ENCODE measurements at places on chromosomes 2 and 18.
A peak's percentile ranks its signal among the peaks of the same experiment; 100 is the strongest.

DNA sequence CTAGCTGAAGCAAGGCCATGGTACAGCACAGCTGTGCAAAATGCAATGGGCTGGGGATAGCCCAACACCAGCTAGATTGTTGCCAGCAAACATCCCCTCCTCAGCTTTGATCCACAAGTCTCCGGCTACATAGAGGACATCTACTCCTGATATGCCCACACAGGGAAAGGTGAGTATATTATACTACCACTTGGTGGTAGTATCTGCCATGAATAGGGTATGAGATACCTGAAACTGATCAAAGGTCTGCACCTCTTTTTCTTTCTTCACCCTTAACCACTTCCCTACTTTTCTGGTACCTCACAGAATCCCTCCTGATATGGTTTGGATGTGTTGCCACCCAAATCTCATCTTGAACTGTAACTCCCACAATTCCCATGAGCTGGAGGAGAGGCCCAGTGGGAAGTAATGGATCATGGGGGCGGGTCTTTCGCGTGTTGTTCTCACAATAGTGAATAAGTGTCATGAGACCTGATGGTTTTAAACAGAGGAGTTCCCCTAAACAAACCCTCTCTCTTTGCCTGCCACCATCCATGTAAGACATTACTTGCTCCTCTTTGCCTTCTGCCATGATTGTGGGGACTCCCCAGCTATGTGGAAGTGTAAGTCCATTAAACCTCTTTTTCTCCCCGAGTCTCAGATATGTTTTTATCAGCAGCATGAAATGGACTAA lies 279.6 kb downstream of the TXNL1 start:
- no peak for DNase-seq

GRCh38 chr2:99619151-99619550 lies 129.3 kb upstream of the REV1 start:
- DNase-seq, result no peak

DNA sequence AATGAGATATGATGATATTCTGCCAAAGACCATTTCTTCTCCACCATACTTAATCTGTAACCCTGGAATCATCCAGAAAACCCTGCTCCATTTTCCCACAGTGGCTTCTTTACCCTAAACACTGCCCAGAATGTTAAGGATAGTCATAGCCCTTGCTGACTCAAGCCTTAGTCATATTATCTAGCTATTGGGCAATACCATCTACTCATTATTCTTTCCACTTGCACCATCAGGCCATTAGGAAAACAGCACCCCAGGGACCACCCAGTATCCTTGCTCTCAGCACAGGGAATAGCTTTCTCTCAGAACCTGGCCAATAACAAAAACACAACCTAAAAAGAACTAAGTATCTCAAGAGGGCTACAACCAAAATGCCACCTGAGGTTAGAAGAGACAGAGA lies 445.7 kb upstream of the SLC14A2 start:
- DNase-seq, result no peak

DNA sequence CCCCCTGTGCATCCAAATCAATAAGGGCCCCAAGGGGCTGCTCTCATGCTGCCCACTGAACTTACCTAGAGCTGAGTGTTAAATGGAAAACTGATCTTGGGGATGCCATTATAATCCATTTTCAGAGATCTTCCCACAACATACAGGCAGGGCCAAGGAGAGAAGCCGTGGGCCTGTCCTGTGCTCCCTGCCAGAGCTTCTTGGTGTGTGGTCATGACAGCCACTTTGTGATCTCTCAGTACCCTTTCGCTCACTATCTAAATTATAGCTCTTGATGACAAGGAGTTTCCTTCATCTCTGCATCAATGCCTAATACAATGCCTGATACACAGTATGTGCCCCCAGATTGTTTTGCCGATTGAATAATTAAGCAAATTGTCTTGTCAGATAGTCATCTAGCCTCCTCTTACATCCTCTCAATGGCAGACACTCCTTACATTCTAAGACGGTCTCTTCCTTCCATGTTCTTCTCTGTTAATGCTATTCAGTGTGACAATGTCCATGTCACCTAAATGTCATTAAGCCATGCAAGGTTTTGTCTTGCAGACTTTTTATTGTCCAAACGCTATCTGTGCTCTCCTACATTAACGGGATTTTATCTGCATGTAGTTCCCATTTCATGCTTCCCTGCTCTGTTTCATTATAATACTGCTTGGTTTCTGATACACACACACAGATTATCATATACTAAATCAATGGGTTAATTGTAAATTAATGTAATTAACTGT lies 5.9 kb downstream of the CSRNP3 start:
- no peak for DNase-seq

- DNase-seq, result no peak
These were observed 188.7 kb downstream of the MBD5 start for GRCh38 chr2:148209603-148210002.

GRCh38 chr2:234763002-234763873 lies 188.6 kb upstream of the SH3BP4 start:
- DNase-seq, result no peak

DNA sequence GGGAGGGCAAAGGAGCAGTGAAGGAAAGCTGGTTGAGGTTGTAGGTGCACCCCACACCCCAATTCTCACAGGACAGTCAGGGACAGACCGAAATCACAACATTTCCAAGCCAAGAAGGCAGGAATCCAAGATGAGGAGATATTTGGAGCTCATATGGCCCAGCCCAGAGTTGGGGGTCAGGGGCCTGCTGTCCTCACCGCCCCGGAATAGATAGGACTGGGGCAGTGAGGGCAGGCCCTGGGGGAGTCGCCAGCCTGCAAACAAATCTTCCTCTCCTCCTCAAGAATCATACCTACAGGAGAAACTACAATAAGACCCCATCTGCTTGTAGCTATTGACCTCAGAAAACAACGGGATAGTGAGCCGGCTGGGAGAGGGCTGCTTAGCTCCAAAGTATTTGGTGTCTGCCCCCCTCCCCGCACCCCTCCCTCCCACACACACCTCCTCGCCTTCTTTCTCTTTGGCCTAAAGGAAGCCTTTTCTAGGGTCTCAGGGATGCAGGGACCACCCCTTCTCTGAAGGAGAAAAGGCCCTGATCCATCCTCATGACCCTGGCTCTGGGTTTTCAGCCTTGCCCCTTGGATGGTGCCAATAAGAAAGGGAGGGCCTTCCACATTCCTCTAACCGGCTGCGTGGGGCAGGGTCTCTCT lies 3.8 kb downstream of the EN1 start:
- DNase-seq, result no peak

- DNase-seq, result no peak
These were observed 161.0 kb downstream of the TWIST2 start for GRCh38 chr2:239008677-239009588.

GRCh38 chr18:63477200-63477599 lies 442 bp downstream of the SERPINB5 start:
- DNase-seq, result no peak

DNA sequence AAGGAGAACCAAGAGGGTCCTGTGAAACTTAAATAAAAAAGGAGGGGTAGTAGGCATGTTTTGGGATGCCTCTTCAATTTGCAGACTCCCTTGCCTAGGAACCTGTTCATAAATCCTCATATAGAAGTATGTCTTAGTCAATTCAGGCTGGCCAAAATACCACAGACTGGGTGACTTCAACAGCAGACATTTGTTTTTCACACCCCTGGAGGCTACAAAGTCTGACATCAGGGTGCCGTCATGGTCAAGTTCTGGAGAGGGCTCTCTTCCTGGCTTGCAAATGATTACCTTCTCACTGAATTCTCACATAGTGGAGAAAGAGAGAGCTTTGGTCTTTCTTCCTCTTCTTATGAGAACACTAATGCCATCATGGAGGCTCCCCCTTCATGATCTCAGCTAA lies 4.1 kb upstream of the TCF4 start:
- no peak for DNase-seq

- DNase-seq, result no peak
These were observed 238.8 kb downstream of the IKZF2 start for GRCh38 chr2:212912445-212913103.

DNA sequence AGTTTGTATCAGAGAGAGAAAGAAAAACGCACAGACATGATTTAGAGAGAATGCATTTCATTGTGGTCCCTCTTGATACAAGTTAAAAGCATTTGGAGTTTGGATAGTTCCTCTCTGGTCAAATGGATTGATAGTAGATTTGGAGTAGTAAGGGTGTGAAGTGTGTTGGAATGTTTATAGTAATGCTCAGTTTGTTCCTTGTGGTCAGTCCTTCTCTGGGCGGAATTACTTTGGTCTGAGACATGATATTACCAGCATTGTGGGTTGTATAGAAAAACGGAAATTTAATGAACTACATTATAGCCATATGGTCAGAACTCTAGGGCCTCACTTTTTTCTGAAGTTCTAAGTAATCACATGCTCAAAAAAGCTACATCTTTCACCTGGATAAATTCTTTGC lies 178.9 kb downstream of the AGAP1 start:
- DNase-seq, result no peak

DNA sequence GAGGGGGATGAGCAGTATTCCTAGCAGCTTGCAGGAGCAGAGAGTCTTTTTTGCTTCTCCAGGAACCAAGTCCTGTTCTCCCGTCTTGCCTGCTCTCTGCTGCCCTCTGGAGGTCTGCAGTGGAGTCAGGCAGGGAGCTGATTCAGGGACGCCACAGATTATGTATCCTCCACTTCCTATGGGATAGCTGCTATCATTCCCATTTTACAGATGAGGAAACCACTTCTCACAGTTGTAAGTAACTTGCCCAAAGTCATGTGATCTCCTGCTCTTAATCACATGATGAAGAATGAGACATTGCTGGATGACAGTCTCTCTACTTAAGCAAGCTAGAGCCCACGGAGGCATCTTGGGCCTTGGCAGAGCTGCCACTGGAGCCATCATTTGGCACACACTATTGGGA lies 8.3 kb downstream of the SLC4A5 start:
- DNase-seq, result peak; percentile 30

DNA sequence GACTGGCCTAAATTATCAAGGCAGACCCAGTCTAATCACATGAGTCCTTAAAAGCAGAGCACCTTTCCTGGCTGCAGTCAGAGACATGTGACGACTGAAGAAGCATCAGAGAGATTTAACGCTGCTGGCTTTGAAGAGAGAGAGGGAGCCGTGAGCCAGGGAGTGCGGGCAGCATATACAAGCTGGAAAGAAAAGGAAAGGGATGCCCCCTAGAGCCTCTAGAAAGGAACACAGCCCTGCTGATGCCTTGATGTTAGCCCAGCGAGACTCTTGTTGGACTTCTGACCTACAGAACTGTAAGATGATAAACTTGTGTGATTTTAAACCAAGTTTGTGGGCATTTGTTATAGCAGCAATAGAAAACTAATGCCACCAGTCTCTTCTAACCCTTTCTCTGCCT lies 58.1 kb downstream of the HEATR5B start:
- DNase-seq, result no peak

DNA sequence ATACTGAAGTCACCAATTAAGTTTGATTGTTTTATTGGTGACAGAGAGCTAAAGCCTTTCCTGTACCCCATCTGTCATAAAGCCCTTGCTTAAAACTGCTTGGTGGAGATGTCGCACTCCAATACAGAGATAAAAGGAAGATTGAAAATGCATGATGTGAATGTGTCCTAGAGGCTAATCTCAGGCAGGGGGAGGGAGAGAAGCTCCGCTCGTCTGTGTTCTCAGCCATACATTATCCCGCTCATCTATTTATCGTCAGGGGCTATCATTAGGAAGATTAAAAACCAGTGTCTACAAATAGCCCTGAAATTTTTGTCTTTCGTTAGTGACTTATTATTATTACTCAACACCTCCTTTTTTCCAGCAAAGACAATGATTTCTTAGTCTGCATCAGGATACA lies 110.3 kb downstream of the CMPK2 start:
- no peak for DNase-seq

- DNase-seq, result no peak
These were observed 3.1 kb upstream of the PRKAG3 start for GRCh38 chr2:218834685-218835084.

DNA sequence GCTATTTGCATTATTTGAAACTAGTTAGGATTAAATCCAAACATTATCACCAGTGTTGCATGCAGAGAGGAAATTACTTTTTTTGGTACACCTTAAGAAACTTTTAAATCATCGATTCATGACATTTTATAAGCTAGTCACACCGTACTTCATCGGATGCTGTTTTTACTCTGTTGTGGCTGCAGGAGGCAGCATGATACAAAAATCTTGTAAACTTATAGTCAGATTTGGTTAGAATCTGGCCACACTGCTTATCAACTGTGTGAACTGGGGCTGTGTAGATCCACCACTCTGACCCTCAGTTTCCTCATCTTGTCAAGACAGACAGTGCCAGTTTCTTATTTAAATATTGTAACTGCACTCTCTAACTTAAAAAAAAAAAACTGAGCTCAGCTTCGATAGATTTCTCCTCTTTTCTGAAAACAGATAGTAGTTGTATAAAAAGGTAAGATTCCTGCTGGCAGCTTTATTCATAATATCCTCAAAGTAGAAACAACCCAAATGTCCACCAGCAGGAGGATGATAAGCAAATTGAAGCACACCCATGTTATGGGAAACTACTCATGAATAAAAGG lies 77.8 kb downstream of the RAPGEF4 start:
- no peak for DNase-seq

DNA sequence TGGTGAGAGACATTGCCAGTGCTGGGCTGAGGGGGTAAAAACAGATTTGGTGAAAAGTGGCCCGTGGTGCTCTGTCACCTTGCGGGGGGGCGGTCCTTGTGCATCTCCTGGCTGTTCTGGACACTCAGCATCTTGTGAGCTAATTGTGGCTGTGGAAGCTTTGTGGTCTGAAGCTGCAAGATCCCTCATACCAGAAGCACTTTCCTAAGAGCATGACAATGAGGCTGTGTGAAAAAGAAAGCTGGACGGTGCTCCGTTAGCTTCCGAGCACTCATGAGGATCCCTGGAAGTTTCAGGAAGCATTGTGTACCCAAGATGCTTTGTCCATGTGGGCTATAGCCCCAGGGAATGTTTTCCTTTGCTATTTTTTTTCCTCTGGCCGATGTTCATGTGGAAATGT lies 74.5 kb downstream of the CABLES1 start:
- DNase-seq, result no peak

GRCh38 chr2:61807036-61807757 lies 46.7 kb downstream of the FAM161A start:
- no peak for DNase-seq

- DNase-seq, result no peak
These were observed 41.0 kb downstream of the SP110 start for GRCh38 chr2:230178546-230179485.

DNA sequence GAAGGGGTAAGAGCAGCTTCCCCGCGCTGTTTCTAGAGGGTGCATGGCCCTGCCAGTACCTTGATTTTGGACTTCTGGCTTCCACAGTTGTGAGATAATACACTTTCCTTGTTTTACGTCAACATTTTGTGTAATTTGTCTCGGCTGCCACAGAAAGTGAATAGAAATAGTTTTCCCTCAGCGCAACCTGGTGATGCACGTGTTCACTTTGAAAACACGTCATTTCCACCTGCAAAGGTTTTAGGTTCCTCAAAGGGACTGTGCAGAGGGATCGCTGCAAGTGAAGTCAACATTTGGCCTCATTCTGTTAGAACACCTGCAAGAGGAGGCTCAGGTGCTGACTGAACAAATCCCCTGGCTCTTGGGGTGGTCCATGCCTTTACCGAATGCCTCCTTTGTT lies 71.7 kb downstream of the LONRF2 start:
- DNase-seq, result no peak
